ENCODE measurements at places on chromosomes 5 and 9.

DNA sequence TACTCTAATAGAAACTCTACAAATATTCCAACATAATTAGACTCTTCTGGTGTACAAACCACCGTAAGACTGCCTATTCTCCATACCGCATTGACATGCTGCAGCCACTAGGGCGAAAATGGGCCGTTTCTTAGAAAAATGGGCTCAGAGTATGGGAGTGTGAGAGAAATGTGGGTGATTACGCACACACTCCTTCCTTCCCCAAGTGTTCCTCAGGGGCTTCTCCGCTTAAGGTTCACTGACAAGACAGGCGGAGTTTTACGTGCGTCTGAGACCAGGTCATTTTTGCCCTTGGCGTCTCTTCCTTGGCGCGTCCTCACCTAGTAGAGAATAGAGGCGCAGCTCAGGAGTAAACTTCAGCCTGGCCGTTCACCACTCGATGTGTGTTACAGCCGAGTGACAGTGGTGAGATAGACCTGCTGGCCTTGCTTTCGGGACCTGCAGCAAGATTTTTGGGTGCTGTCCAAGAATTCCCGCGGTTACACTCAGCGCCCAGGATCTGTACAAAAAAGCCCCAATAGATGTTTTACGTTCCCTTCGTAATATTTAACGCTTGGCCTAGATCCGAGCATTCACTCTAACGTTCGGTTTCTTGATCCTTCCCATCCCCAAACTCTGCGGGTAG lies 1.8 kb upstream of the NTRK2 start:
- H3K4me3 ChIP-seq: peak overlapping the region; percentile 68
- no peaks in the 10 kb centered on the region for H3K36me3 ChIP-seq
- peak; percentile 50 for DNase-seq
- H3K27ac ChIP-seq: peak overlapping the region; percentile 97
- no peaks in the 10 kb centered on the region for H3K4me1 ChIP-seq

DNA sequence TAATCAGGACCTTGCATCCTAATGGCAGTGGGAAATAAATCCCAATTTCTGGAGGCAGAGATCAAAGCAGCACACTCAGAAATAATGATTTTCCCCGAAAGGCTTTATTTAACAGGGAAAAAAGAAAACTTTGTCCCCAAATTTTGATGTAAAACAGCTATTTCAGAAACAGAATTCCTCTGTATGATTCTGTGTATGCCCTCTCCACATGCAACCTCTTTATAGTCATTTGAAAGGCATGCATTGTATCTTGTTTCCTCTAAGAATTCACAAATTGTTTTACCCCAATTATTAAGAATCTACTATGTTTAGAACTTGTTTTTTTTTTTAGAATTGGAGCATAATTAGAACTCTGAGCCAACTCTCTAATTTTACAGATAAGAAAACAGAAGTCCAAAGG lies 2.7 kb upstream of the PTAR1 start:
- no peaks in the 10 kb centered on the region for H3K4me1 ChIP-seq
- H3K4me3 ChIP-seq: no peak overlapping the region
- H3K27me3 ChIP-seq: no peaks in the 10 kb centered on the region
- no peaks in the 10 kb centered on the region for H3K36me3 ChIP-seq
- no peak for DNase-seq
- H3K27ac ChIP-seq: no peak overlapping the region

- H3K27me3 ChIP-seq: peaks cover 72% of the 10 kb centered on the region
- no peak overlapping the region for H3K27ac ChIP-seq
- no peak overlapping the region for H3K4me3 ChIP-seq
- peaks cover 8% of the 10 kb centered on the region for H3K4me1 ChIP-seq
- DNase-seq: no peak
Observed at GRCh38 chr9:123996731-123997421, 14.7 kb upstream of the LHX2 start.

- DNase-seq: no peak
- no peak overlapping the region for H3K4me3 ChIP-seq
- H3K27me3 ChIP-seq: no peaks in the 10 kb centered on the region
- H3K27ac ChIP-seq: no peak overlapping the region
- no peaks in the 10 kb centered on the region for H3K36me3 ChIP-seq
- no peaks in the 10 kb centered on the region for H3K4me1 ChIP-seq
Observed at GRCh38 chr9:34862836-34863235, 95.2 kb upstream of the PHF24 start.

DNA sequence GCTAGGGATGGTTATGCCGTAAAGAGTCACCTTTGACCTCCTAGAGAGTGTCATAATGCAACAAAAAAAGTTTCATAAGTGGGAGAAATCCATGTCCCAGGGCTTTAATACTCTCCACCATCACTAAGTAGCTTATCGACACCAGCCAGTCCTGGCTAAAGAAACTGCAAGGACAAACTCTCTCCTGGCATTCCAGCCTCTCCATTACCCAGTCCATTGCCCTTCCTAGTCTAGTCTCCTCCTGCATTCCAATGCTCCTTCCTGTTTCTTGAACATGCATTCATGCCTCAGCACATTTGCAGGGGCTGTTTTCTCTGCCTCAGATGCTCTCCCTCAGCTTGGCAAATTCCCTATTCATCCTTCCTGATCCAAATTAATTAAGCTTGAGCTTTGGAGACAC lies 364.1 kb downstream of the BRINP1 start:
- H3K27me3 ChIP-seq: no peaks in the 10 kb centered on the region
- no peak overlapping the region for H3K4me3 ChIP-seq
- peak overlapping the region; percentile 83 for H3K27ac ChIP-seq
- no peaks in the 10 kb centered on the region for H3K4me1 ChIP-seq
- no peaks in the 10 kb centered on the region for H3K36me3 ChIP-seq

GRCh38 chr5:4245076-4245475 lies 649.4 kb downstream of the IRX1 start:
- H3K4me1 ChIP-seq: no peaks in the 10 kb centered on the region
- H3K36me3 ChIP-seq: no peaks in the 10 kb centered on the region
- no peaks in the 10 kb centered on the region for H3K27me3 ChIP-seq
- no peak overlapping the region for H3K4me3 ChIP-seq
- H3K27ac ChIP-seq: no peak overlapping the region
- DNase-seq: no peak
